Endothelial cell of coronary artery (primary cell): ENCODE measurements at places on chromosomes 7 and 10. TPM values are rescaled to one million over a fixed set of nuclear protein-coding genes. Genes with fewer than 3 reads are reported as not detected.

The PPP1R3C gene
- total RNA-seq: 0.72 and 8.2 TPM in 2 replicates

The SFTPD gene
- total RNA-seq: not detected in 2 replicates

The TRPV5 gene
- not detected in 2 replicates for total RNA-seq

The SSC4D gene
- total RNA-seq: 0.36 and 0.47 TPM in 2 replicates

The HOXA13 gene
- not detected in 2 replicates for total RNA-seq

The SPDYE3 gene
- total RNA-seq: not detected in 2 replicates

The VWDE gene
- 0.19 and 0.63 TPM in 2 replicates for total RNA-seq

The PRSS37 gene
- total RNA-seq: not detected in 2 replicates
